ENCODE measurements at places on chromosomes 4 and X.

- no peak for DNase-seq
These were observed 81.9 kb downstream of the PDLIM5 start for GRCh38 chr4:94533405-94534223.

DNA sequence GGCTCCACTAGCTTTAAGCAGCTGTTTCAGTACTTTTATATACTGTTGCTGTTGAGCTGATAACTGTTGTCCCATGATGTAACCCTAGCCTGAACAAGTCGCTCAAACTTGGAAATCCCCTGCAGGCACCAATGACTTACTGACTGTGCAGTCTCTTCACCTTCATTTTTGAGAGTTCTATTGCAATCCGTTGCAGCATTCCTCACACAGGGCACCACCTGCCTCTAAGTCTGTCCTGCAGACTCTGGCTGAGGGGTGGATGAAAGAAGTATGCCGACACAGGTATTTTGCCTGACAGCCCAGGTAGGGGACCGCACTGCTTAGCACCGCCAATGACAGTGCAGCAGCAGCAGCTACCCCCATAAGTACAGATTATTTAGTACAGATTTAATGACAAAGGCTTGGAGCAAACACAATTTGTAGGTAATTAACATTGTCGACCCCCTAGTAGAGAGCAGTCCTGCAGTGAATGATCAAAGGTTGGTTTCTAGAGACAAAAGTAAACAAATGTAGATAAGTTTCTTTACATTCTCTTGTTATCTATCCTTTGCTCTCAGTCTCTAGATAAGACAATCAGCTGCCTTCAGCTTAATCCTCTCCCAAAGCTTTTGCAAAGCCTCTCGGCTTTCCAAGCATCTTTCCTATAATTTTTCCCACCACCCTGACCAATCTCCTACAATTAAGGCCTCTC lies 205.0 kb downstream of the PABPC4L start:
- DNase-seq: no peak

- DNase-seq: peak; percentile 20
These were observed 745 bp downstream of the TRIM2 start for GRCh38 chr4:153204728-153205648.

GRCh38 chrX:13994536-13995080 lies 35.1 kb downstream of the GEMIN8 start:
- DNase-seq: no peak

DNA sequence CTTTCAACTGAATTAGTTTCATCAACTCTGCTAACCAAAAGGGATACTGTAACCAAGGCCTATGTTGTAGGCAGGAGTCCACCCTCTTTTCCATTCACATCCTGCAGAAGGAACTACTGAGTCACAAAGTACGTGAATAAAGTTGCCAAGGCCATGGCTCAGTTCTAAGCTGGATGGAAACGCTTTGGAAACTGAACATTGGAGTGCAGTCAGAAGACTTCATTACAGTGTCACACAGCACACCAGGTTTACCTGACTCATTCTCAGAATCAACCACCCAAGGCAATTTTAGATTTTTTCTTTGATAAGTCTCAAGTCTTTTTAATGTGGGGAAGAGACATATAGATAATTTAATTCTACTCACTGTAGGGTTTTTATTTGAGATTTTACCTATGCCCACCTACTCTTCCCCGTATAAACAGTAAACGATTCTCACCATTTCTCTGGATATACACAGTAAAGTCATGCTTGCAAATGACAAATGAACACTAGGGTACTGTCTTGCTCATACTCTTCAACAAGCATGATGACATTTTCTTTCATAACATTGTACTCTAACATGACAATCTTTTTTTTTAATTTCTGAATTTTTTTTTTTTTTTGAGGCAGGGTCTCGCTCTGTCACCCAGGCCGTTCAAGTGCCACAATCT lies 58.9 kb upstream of the RBM47 start:
- peak; percentile 60 for DNase-seq

DNA sequence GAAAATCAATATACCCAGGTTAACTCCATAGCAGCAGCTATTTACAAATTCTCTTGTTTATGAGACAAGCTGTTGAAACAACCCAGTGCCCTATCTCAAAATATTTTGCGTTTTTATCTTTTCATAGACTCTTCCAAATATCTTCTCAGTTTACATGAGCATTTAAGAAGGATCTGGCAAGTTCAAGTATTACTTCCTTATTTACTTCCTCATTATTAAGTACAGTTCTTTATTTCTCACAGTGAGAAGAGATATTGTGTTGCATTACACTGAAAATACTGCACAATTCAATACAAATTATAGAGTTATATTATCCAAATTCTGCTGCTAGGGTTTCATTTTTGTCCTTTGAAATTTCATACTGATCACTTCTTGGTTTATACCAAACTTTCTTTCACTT lies 43.6 kb upstream of the UCP1 start:
- no peak for DNase-seq
